ENCODE measurements at places on chromosomes 6 and 20.

DNA sequence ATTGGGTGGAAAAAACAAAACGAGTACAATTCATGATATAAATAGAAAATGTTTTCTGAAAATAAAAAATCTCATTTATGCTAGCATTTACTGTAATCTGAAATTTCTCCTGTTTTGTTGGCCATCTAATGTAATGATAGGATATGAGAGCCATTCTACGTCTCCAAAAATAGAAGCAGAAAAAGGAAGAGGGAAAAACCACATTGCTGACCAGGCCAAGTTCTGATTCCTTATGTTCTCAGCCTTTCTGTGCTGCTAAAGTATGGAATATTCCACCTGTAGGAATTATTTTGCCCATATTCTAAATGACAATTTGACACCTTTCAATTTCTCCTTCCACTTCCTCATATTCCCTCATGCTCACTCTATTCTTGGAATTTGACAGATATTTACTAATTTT lies 110.2 kb downstream of the TBXT start:
- no peak for DNase-seq

DNA sequence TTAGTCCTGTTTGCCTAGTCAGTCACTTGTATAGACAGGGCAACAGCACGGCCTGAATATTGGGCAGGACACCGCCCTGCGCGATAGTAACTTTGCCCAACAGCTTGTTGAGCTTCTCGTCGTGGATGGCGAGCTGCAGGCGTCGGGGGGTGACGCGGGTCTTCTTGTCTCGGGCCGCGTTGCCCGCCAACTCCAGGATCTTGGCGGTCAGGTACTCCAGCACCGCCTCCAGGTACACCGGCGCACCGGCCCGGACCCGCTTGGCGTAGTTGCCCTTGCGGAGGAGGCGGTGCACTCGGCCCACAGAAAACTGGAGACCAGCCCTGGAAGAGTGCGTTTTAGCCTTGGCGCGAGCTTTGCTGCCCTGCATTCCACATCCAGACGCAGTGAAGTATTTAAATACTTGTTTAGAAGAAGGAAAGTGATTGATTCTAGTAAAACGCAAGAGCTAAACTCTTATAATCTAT lies 92.8 kb upstream of the BTN3A2 start:
- DNase-seq, result peak; percentile 48

GRCh38 chr6:48658915-48659314 lies 547.9 kb upstream of the PTCHD4 start:
- DNase-seq, result no peak

- no peak for DNase-seq
These were observed 553.4 kb upstream of the EPHA7 start for GRCh38 chr6:93972791-93973190.

- no peak for DNase-seq
These were observed 11.9 kb downstream of the NT5E start for GRCh38 chr6:85461798-85462170.

DNA sequence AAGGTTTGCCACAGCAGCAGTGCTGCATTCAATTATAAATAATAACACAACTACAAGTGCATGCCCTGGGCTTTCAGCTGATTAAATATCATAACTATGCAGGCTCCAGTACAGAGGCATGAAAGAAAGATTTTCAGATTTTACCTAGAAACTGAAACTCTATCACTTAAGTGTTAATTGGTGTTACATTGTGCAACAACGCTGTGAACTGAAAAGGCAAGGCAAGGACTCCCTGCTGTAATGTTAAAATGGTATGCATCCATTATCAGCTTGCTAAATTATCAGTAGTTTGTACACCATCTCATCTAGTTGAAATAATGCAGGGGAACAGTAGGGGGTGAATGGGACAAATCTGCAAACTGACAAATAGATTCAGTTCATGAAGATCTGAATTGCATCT lies 976.7 kb upstream of the MANEA start:
- DNase-seq, result no peak

GRCh38 chr6:1554476-1555310 lies 55.0 kb upstream of the FOXC1 start:
- DNase-seq, result peak; percentile 57

All from activated CD4-positive, alpha-beta T cell treated with anti-CD3 and anti-CD28 coated beads for 4 hours (primary cell).